ENCODE measurements at places on chromosomes 11 and 22.

- DNase-seq = no peak
These were observed 17.2 kb upstream of the BSX start for GRCh38 chr11:122998727-122999366.

- no peak for DNase-seq
These were observed 4.8 kb downstream of the CLCF1 start for GRCh38 chr11:67368621-67369020.

- DNase-seq = no peak
These were observed 13.3 kb downstream of the CELF1 start for GRCh38 chr11:47539681-47540039.

- no peak for DNase-seq
These were observed 26.0 kb downstream of the ZNRF3 start for GRCh38 chr22:28909375-28909774.

GRCh38 chr11:17650127-17650911 lies 69.1 kb upstream of the MYOD1 start:
- DNase-seq = no peak

- DNase-seq = no peak
These were observed 766.3 kb upstream of the RAG2 start for GRCh38 chr11:37364246-37364839.

DNA sequence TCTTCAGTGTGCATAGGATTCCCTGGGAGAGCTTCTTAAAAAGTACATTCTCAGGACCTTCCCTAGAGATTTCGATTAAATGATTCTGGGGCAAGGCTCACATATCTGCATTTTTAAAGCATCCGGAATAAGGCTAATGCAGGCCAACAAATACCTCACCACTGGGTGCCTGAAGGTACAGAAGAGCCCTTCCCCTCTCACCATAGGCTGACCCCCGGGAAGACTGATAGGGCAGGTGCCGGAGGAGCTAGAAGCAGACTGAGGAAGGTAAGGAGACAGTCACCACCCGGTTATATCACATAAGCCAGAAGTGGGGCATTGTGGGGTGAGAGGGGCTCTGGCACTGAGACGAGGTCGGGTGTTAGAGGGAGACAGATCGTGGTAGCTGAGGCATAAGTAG lies 1059.3 kb downstream of the NTM start:
- DNase-seq = no peak

DNA sequence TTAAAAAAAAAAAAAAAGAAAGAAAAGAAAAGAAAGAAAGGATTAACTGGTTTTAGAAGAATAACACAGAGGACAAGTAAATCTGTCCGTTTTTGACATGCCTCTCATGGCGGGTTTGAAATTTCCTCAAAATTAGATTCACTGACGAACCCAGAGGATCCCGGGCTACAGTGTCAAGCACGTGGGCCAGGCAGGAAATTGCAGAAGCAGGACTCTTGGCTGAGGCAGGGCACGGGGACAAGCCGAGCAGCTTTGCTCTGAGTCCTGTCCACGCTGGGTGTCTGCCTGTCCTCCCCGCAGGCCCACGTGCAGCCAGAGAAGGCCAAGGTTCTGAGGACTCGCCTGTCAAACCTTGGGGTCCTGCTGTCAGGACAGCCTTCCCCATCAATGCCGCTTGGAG lies 24.7 kb downstream of the GAL start:
- DNase-seq = no peak

DNA sequence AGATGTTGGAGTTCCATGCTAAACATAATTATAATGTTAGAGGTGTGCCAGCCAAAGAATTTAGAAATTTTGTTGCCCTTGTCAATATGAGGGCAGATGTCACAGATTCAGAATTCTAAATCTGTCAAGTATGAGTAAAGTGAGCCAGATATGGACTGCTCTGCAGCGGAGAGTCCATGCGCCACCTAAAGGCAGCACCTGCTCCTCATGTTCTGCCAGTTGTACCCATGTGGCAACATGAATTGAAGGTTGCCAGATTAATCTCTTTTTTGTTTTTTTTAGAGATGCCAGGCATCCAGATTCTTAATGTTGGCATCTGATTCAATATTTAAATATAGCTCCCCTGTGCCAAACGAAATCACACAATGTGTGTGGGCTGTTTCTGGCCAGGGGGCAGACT lies 678.6 kb upstream of the ANO5 start:
- no peak for DNase-seq

GRCh38 chr11:23959462-23959861 lies 537.4 kb upstream of the LUZP2 start:
- DNase-seq = no peak

DNA sequence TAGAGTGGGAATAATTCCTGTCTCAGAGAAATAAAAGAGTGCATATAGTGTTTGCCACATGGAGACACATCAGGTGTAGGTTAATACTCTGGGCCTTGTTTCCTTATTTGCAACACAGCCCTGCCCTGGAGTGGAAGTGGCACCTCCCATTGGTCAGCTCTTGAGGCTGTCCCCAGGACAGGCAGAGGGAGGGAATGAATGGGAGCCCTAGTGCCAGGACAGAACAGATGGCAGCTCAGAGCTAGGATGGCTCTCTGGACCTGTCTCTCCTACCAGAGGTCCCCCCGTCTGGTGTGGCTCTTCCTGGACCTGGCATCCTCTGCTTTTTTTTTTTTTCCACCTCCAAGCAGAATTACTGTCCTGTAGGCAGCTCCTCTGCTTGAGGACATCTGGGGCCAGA lies 35.6 kb downstream of the LIMK2 start:
- no peak for DNase-seq

DNA sequence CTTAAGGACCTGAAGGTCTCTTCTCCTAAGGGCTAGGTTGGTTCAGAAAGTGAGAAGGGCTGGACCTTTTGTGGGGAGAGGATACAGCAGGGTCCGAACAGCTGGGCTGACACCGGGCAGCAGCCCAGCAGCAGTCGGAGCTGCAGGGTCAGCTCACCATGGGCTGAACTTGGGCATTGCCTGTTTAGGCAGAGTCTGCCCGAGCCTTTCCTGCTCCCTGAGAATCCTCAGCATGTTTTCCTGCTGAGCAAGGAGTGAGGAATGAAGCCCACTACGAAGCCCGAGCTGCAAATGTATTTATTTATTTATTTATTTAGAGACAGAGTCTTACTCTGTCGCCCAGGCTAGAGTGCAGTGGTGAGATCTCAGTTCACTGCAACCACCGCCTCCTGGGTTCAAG lies 83.9 kb downstream of the PTPRJ start:
- DNase-seq = no peak

DNA sequence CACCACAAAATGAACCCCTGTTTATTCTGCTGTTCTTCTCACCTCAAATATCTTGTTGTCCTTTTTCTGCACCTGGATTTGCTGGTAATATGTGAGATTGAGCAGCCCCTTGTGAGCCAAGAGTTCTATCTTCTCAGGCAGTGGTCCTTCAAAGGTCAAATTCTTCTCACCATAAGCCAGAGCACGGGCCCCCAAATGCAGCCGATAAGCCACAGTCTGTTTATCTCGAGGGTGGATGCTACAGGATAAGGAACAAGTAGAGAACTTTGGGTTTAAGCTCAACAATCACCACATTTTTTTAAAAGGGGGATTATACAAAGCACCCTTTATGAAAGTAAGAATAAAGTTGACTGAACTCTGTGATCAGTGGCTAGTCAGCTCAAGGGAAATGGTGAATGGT lies 15.8 kb downstream of the TBRG1 start:
- no peak for DNase-seq

DNA sequence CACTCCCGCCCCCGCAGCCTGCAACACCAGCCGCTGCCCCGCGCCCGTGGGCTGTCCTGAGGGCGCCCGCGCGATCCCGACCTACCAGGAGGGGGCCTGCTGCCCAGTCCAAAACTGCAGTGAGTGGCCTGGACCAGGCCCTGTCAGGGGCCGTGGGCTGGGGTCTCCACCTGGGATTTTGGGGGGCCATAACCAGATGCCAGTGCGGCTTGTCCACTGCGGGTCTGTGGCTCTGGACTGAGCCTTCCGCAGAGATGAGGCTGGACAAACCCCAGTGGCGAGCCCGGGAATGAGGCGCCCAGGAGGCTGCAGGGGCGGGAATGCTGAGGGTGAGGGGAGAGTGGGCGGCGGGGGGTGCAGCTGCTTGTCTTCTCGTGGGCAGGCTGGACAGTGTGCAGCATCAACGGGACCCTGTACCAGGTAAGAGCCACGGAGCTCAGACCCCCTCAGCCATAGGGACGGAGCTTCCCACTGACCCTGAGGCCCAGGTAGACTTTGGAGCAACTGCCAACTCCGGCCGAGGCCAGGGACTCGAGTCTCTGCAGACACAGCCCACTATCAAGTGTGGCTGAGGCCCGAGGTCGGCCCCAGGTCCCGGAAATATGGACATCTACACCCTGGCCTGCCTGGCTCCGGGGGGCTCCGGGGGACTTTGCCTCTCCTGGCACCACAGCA lies 24.8 kb upstream of the MUC5B start:
- no peak for DNase-seq

DNA sequence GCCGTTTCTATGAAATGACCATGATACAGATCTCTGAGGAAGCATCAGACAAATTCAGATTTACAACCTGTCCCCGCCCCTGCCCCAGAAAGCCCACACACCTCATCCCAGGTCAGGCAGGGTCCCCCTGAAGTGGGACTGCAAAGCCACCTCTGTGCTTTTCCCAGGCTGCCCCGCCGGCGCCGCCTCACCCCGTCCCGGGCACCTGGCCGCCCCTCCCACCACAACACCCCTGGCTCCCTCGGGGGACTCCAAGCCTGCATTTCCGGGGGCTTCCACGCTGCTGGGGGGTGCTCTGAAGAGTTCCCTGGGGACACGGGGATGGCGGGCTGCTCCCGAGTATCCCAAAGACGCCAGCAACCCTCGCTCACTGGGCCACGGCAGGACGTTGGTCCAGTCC lies 23.2 kb downstream of the DRD4 start:
- no peak for DNase-seq

DNA sequence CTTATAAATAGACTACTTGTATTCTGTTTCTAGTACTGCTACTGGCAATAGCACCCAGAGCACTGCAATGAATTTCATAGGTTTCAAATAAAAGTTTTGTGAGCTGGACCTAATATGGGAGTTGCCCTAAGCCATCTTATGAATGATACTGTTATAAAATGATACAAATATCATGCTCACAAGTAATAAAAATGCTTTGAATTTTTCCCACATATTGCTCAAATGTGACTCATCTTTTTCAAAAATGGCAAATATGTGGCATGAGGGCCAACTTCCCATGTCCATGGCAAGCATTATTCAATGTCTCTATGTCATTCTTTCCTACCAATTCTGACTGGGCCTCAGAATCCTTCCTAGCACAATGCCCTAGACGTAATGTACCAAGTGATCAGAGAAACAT lies 137.6 kb downstream of the TRPC6 start:
- no peak for DNase-seq

- DNase-seq = no peak
These were observed 409.4 kb downstream of the METTL15 start for GRCh38 chr11:28517621-28518020.

DNA sequence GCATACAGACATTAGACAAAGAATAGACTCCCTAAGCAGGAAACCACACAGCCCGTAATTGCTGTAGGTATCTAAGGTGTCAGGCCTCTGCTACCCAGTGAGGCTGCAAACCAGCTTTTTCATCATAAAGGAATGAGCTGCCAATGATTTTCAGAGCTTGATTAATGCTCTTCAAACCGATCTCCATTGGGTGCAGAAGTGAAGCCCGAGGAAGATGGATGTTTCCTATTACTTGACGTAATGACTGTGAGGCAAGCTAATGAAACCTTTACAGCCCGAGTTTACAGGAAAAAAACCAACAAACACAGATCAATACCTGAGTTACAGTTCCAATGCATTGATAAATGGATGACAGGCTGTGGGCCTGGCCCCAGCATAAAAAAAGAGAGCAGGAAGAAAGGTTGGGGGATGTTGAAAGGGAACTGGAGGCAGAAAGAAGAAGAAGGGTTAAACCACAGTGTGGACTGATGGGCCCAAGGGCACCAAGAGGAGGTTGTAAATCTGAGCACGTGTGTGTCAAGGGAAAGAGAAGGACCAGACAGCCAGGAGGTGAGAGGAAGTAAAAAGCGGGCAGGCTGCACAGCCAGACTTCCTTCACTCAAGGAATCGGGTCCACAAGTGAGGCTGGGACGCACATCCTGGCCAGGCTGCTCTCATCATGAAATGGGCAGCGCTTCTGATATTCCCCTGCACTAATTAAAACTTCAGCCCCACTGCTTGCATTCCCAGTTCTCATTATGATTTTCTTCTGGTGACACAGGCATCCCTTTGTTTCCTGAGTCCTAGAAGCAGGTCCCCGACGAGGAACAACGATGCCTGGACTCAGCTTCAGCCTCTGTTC lies 70.6 kb upstream of the NTM start:
- DNase-seq = no peak

Measured in Panc1 (cell line).